Stimulated activated CD4-positive, alpha-beta T cell treated with anti-CD3 and anti-CD28 coated beads, Interleukin-15, amount 100 ng/mL, for 24 hours (primary cell): ENCODE measurements at places on chromosomes 11 and 22.

DNA sequence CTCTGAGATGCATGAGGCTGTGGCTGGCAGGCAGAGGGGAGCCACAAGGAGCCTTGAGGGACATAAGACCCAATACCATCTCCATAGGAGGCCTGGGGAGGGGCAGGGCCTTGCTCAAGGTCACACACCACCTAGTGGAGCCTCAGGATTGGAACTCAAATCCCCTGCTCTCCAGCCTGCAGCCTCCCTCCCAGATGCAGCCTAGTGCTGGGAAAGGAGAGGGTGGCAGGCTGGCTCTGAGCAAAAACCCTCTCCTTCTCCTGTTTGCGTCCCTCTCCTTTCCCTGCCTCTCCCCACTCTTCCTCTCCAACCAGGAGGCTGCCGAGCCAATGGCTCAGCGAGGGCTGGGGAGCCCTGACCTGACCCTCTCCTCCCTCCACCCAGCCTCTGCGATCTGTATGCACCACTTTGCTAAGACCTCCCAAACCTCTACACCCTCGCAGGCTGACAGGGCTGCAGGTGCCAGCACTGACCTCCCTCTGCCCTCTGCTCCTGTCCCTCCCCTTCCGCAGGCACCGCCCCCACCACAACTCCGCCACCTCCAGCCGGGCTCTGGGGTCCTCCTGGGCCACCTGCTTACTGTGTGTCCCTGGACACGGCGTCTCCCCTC lies 14.7 kb downstream of the IGLL1 start:
- peak; percentile 23 for DNase-seq

DNA sequence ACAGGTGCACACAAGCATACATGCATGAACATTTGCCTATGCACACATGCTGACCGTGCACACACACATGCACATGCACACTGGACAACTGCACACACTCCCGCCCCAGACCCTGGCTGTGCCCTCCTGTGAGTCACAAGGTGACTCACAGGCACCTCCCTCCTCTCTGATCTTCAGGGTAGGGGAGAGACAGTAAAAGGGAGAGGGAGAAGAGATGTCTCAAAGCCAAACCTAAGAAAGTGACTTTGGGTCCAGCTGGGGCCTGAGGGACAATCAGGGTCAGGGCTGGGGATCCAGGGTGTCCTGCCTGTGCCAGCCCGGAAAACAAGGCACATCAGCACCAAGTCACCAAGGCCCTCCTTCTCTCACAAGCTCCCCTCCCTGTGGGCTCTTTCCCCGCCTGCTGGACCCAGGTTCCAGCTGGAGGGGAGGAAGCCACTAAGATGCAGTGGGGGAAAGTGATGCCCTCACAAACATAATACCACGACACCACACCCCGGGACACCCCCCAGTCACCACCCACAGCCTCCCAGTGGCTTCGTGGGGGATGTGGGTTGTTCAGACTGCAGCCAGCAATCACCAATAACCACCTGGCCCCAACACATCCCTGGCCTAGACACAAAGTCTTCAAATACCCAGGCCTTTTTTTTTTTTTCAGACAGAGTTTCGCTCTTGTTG lies 39.3 kb downstream of the PDGFB start:
- peak; percentile 31 for DNase-seq

DNA sequence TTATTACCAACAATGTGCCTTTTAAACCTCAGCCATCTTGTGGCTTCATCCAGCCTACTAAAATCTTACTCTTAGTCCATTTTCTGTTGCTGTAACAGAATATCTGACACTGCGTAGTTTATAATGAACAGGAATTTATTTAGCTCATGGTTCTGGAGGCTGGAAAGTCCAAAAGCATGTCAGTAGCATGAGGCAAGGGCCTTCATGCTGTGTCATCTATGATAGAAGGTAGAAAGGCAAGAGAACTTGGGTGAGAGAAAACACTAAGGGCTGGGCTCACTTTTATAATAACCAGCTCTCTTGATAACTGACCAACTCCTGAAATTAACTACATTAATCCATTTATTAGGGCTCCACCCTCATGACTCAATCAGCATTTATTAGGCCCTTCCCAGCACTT lies 13.5 kb downstream of the BTBD10 start:
- DNase-seq = no peak

DNA sequence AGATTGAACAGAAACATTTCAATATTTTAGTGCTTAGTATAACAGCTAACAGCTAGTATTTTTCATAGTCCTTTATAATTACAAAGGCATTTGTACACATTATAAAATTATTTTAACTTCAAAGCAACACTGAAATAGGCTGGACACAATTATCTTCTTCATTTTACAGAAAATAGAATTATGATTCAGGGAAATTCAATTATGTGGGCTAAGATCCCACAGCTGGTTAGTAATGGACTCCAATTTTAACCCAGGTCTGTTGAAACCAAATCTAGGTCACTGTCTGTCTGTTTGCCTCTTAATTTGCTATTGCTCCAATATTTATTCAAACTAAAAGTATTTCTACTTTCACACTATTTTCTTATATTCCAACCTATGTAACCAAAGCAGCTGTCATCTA lies 154.1 kb upstream of the CTSC start:
- DNase-seq = no peak

DNA sequence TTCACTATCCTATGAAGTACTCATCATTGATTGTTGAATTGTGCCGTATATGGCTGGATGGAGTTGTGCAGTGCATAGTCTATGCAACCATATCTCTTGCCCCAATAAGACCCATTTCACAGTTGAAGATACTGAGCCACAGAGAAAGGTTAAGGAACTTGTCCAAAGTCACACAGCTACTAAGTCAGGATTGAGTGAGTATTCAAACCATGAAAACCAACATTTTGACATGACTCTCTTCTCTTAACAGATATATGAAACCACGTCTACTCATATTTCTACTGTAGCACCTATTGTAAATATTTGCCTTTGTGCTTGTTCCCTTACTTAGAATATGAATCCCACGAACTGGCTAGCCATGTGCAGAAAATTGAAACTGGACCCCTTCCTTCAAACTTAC lies 58.1 kb downstream of the MAML2 start:
- no peak for DNase-seq

DNA sequence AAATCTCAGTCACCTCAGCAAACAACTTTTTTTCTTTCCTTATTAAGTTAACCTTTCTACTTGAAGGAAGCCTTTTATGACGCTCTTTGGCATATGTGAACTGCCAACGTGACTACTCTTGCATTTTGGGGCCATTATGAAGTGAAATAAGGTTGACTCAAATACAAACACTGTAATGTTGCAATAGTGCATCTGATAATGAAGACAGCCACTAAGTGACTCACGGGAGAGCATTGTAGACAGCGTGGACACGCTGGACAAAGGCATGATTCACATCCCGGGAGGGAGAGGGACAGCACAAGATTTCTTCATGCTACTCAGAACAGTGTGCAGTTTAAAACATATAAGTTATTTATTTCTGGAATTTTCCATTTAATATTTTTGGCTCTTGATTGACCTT lies 560.8 kb downstream of the ETS1 start:
- DNase-seq = no peak

DNA sequence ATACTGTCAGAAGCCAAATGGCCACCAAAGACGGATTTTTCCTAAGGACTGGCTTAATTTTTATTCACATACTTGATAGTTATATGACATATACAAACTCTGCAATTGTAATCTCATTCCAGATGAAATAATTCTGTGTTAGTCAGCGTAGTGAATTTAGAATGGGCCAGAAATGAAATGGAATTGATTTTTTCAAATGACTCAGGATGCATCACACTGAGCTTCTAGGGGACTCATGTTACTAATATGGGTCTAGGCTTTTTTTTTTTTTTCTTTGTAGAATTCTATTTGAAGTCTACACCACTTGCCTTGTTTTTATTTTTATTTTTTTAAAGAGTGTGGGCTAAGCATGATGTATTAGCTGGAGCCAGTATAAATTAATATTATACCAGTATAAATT lies 62.7 kb downstream of the SPECC1L start:
- DNase-seq = no peak

- no peak for DNase-seq
These were observed 81.9 kb upstream of the PICALM start for GRCh38 chr11:86150847-86151173.

DNA sequence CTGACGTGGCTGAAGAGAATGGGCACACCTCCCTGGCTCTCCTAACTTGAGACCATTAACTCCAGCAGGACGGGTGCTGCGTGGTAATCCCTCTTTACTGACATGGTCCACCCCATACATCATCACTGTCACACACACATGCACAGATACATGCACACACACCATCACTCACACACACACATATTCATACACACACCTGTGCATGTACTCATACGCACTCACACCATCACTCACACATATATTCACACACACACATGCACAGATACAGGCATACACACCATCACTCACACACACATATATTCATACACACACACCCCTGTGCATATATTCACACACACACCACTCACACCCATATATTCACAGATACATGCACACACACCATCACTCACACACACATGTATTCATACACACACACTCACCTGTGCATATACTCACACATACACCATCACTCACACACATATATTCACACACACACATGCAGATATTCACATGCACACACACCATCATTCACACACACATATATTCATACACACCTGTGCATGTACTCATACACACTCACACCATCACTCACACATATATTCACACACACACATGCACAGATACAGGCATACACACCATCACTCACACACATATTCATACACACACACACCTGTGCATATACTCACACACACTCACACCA lies 74.8 kb downstream of the EFCAB6 start:
- no peak for DNase-seq

DNA sequence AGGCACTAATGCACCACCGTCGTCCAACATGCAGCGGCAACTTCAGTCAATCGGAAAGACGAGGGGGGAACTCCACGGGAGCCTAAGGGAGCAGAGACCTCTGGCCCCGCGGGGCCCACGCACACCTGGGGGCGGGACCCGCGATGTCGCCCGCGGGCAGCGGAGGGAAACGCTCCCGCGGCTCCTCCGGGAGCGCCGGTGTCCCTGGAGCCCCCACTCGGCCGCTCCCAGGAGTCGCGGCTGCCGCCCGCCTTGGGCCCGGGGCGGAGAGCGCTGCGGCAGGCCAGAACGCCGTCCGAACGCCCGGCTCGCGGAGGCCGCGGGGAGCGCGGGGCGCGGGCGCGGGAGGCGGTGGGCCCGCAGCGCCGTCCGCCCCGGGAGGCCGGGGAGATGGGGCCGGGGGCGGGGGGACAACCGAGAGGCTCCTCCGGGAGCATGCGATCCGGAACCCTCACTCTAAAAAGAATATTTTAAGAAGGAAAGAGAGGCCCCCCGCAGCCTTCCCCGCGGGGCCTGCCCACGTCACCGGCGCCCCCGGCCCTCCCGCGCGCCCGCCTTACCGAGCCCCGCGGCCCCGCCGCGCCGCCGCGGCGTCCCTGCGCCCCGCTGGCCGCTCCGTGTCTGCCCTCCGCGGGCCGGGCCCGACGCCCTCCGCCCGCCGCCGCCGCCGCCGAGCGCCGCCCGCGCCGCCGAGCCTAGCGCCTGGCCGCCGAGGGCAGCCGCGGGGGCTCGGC lies 86.6 kb upstream of the ARHGAP32 start:
- DNase-seq = peak; percentile 28

DNA sequence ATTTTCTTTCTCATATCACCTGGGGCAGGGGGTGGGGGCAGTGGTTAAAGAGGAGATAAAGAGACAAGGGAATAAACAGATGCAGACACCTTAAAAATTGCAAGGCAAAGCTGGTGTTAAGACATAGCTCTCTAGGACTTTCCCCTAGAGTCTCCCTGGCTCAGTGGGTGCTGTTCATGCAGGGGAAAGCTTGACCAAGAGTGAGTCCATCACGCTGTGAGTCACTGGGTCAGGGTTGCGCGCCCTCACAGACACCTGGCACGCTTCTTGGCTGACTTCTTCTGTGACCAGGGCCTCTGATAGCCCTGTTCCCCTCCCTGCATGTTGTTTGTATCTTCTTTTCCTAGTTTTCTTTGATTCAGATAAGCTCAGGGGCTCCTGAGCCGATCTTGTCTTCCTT lies 31.9 kb downstream of the COMMD9 start:
- no peak for DNase-seq

- no peak for DNase-seq
These were observed 3.2 kb upstream of the MUC6 start for GRCh38 chr11:1039481-1040427.

DNA sequence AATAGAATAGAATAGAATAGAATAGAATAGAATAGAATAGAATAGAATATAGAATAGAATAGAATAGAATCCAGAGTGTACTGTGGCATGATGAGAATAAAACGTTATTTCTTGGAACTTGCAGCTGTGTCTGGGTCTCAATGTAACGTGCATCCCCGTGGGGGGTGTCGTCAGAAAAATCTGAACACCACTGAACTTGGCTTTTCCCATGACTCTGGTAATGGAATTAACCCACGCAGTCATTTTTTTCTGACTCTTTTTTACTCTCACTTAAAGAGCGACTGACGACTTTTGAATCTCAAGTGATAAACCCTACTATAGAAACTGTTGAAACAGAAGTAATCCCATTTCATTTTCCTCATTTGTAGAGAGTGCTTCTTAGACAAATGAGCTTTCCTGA lies 92.4 kb upstream of the BID start:
- DNase-seq = no peak

DNA sequence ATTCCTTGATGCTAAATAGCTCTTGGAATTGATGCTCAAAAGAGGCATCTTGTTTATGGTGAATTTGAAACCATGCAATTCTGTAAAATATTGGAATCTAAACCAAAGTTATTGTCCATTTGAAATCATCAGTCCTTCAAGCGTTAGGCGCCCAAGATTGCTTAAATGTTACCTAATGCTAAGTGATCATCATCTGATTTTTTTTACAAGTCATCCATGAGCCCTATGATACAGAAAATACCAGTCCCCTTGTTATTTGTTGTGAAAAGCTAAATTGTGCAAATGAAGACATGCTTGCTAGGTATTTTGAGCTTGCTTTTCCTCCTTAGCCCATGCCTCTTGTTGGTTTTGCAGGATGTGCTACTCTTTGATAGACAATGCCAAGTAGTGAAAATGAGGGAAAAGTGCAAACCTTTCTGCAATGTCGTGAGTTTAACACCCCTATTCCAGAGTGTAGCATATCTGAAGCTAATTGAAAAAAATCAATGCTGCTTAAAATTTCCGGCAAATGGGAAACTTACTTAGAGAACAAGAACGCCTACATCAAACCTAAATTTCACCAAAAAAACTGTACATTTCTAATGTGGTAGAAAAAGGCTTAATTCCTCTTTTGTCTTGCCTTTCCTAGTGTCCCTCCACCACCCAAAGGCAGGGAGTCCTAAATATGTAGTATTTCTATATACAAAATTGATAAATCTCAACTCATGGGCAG lies 1.9 kb downstream of the GRK3 start:
- DNase-seq = no peak

DNA sequence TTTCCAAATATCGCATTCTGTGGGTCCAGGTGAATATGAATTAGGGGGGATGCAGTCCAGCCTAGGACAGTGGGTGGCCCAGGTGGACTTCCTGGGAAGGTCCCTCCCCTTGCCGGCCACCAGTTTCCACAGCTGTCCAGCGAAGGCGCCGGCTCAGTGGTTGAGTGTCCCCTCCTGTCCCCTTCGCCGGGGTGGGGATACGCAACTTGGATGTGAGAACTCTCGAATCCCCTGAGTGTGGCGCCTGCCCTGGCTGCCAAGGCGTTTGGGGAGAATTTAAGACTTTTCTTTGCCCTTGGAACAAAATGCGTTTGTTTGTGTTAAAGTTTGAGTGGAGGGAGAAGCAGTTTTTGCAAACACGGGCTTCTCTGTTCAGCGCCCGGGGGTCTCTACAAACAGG lies 123.7 kb downstream of the KCNQ1OT1 start:
- no peak for DNase-seq
